ENCODE measurements at places on chromosomes 13 and 19.

DNA sequence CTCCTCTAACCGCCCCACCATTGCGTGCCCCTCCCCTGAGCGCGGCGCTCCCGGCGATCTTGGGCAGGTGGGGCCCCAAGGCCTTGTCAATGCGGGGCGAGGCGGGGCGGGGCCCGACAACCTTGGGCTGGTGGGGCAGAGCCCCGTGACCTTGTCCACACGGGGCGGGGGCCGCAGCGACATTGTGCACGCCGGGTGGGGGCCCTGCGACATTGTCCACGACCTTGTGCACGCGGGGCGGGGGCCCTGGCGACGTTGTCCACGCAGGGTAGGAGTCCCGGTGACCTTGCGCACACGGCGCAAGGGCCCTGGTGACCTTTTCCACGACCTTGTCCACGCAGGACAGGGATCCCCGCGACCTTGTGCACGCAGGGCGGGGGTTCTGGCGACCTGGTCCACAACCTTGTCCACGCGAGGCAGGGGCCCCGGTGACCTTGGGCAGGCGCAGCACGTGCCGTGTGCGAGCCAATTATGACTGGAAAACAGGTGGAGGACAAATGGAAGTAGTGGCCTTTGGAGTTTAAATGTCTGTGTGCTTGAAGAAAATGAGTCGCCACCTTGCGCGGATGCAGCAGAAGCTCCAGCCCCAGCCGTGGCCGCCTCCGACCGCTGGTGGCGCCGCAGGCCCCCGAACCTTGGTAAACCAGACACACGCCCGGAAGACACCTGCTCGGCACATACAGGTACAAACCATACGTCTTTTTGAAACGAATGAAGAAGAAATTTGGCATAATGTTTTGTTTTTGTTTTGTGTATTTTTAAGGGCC, 62.6 kb downstream of the LATS2 start:
- no peak for DNase-seq

DNA sequence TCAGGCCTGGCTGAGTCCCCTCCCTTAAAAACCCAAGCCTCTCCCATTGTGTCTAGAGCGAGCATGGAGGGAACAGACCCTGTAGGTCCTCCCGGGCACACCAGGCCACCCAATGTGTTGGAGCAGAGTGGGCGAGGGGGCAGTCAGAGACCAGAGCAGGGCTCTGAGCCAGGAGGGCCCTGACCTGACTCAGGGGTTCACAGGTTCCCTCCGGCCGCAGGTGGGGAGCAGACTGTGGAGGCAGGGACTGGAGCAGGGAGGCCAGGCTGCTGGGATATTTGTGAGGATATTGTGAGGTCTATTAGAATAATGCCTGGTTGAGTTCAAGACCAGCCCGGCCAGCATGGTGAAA, 1.6 kb upstream of the TYROBP start:
- DNase-seq: no peak

DNA sequence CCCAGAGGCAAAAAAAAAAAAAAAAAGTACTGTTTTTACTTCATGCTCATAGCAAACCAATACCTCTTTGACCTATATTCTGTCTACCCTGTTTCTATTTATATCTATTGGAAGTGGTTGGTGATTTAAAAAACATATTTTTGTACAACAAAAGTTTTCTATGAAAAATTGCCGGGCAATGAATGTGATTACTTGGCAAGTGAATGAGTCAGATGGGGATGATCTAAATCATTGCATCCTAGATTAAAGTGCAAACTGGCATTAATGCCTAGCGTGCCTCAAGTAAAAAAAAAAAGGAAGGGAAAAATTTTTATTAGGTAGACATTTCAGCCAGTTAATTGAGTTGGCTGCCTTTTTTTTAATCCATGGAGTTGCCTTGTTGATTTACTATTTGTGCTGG, 500.6 kb downstream of the KCTD12 start:
- DNase-seq: no peak

GRCh38 chr13:55887561-55887960, 1253.2 kb upstream of the PRR20A start:
- no peak for DNase-seq

DNA sequence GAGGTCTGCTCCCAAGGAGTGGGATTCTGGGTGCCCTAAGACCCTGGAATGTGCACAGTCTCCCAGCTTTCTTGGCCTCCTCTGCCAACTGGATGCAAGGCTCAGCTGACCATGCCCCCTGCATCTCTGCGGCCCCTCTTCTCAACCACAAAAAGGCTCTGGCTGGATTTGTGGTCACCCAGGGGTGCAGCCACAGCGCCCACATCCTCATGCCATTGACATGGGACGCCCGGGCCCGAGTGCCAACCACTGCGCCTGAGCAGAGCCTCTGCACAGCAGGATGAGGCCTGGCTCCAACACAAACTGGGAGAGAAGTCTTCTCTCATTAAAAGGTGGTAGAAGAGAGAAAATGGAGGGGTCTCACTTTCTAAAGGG, 103.5 kb downstream of the FOXO1 start:
- DNase-seq: no peak

GRCh38 chr19:41296433-41296871, 13.5 kb upstream of the CCDC97 start:
- no peak for DNase-seq

GRCh38 chr13:95557013-95557412, 4.5 kb downstream of the CLDN10 start:
- no peak for DNase-seq

GRCh38 chr13:28322256-28322905, 172.5 kb downstream of the FLT1 start:
- DNase-seq: no peak

DNA sequence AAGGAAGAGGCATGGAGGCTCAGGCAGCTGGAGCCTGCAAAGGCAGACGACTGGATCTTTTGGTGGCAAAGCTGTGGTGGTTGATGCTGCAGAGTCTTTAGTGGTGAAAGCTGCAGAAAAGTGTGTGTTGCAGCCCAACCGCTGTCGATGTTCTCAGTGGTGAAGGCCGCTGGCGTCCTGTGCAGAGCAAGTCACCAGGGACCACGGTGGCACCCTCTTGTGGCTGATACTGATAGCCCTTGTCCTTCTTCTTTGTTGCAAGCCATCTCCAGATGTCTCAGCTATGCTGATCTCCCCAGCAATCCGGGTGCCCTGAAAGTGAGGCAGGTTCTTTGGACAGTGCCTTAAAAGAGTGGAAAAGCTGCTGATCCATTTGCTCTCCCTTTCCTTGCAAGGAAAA, 610.9 kb upstream of the PCDH9 start:
- DNase-seq: no peak

DNA sequence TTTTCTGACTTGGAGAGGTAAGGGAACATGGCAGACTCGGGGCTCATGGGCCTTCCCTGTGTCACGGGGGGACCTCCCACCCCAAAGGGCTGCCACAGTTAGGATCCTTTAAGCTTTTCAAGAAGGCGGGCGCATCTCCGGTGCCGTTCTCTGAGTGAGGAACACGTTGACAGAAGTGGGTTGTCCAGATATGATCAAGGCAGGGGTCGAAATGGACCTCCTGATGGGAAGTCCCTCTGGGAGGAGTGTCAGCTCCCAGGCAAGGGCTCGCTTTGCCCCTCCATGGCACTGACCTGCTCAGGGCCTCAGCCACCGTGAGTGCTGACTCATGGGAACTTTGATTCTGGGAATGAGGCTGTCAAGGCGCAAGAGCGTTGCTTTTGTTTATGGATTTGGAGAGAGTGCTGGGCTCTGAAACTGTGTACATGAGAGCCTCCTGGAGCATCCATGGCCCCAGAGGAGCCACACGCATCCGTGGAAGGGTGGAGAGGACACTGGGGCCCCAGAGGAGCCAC, 6.5 kb upstream of the TEX29 start:
- no peak for DNase-seq

- DNase-seq: no peak
Measured at GRCh38 chr13:111034811-111035210, 80.3 kb upstream of the ARHGEF7 start.

GRCh38 chr19:30546332-30546731, 174.1 kb downstream of the ZNF536 start:
- no peak for DNase-seq
